Stimulated activated CD4-positive, alpha-beta T cell treated with anti-CD3 and anti-CD28 coated beads, TNF-alpha, amount 100 ng/mL, for 48 hours (primary cell): ENCODE measurements at places on chromosomes 3 and 15.

DNA sequence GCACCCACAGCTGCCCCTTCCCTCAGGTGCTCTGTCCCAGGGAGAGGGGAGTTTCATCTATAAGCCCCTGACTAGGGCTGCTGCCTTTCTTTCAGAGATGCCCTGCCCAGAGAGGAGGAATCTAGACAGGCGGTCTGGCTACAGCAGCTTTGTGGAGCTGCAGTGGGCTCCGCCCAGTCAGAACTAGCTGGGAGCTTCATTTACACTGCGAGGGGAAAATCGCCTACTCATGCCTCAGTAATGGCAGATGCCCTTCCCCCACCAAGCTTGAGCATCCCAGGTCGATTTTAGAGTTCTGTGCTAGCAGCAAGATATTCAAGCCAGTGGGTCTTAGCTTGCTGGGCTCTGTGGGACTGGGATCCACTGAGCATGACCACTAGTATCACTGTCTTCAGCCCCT is 181.2 kb upstream of the RARB start:
- DNase-seq = no peak

DNA sequence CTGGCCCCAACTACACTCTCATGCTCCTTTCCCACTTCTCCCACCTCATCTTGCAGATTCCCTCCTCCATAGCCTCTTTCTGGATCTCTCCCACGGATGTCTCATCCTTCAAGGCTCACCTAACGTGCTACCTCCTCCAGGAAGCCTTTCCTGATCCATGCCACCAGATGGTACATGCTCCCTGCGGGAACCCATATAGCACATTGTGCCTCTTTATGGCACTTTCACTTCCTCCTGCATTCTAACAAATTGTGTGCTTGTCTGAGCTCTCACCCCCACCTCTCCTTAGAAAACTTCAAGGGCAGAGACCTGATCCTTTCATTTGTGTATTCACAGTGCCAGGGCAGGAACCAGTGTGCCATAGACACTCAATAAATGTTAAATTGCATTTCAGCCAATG is 63.0 kb downstream of the HES1 start:
- no peak for DNase-seq

- no peak for DNase-seq
Measured at GRCh38 chr15:66740802-66741201, 38.8 kb downstream of the SMAD6 start.

DNA sequence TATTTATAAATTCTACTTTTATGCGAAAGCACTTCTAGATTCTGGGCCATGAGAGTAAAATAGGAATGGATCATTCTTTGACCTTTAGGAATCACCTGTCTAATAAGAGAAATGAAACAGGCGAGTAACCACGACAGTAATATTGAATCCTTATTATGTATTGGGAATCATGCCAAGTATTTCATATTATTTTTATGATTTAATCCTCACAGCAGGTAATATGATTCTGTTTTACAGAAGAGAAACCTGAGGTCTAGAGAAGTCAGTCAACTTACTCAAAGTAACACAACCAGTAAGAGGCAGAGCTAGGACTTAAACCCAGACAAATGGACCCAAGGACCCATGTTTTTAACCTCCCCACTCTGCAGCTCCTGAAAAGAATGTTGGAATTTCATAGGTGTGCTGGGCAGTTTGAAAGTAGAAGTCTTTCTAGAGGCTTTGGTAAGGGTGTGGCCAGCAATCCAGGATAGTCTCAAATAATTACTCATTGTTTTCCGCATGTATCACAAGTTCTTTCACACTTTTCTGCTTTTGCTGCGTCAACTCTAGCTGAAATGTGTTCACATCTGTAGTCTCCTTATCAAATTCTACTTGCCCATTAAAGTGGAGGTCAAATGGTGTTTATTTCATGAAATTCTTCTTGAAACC is 181.7 kb downstream of the TPRG1 start:
- no peak for DNase-seq

DNA sequence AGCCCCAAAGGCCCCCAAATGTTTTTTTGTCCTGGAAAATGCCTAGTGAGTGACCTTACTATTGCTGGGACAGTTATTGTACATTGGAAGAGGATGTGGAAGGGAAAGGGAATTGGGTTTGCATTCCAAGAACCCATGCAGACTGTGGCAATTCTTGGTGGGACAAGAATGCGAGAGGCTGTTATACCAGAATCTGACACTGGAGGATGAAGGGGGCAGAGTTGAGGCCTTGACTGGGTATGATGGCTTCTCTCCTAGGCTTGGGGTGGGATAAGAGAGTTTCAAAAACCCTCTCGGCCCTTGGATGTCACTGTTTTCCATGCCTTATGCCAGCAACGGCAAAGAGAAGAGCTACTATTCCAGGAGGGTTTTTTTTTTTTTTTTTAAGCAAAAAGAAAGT is 25.3 kb downstream of the IL16 start:
- no peak for DNase-seq

- no peak for DNase-seq
Measured at GRCh38 chr3:188829576-188829975, 342.2 kb upstream of the TPRG1 start.

DNA sequence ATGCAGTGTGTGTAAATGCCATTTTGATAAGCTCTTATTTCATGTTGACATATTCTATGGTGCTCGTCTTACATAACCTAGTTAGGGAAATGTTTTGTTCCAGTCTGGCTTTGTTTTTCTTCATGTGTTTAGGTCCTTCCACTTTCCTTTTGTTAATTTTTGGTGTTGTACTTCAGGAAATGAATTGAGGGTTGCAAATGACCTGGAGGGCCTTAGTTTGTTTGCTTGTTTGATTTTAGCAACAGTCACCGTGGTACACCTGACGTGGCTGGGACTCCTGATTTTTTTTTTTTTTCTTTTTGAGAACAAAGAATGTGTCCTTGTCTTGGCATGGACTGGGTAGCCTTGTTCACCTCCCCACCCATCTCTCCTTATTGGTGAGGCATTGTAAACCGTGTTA is 114.8 kb downstream of the IGF1R start:
- no peak for DNase-seq

DNA sequence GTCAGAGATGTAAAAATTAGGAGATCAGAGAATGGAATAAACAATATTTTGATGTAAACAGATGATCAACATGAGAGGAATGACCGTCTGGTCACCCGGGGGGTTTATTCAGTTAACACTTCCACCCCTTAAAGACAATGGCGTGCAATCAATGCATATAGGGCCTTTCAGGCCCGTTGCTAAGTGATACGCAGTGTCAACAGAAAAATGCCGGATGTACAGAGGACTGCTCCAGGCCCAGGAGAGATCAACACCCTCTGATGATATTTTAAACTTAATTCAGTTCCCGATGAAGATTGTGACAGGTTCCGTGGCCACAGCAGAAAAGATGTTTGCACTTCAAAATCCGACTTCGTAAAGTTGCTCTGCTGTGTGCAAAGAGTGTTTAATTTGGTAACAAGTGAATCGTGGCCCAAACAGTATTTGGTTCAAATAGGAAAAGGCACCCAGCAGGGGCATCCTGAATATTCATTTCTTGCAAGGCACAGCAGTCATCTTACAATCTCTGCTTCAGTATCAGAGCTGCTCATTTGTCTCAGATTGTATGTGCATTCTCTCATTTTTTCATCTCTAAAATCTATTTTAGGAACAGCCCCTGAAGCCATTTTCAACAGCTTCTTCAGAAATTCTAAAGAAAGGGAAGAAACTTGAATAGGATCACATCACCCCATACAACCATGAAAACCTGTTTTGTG is 72.6 kb downstream of the FOXB1 start:
- no peak for DNase-seq

DNA sequence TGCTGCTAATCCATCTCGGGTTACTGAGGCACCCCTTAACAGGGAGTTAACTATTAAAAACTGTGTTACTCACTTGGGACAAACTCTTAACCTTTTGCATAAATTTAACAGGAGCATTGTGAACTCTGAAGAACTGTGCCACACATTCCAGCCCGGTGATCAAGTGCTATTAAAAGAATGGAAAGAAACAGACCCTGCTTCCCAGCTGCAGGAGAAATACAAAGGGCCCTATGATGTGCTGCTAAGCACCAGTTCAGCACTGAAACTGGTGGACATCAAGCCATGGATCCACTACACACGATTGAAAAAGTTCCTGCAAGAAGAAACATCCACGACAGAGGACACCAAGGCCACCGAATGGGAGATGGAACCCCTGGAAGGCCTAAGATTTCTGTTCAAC is 114.7 kb upstream of the PLCL2 start:
- DNase-seq = no peak
